ENCODE measurements at places on chromosomes 6 and 20.

- DNase-seq = no peak
Observed at GRCh38 chr20:53748176-53748575, 154.5 kb upstream of the ZNF217 start.

DNA sequence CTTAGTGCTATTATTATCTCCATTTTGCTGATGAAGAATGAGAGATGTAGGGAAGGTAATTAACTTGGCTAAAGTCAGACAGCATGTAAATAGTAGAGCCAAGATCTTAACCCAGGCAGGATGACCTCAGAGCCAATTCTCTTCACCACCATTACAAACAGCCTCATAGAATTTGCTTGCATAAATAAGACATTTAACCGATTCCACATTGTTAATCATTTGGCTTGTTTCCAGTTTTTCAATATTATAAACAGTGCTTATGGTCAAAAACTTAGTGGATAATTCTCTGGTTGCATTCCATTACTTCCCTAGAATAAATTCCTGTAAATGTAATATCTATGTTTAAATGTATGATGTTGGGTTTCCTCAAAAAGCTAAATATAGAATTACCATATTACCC lies 19.1 kb upstream of the PRDM1 start:
- no peak for DNase-seq

- no peak for DNase-seq
Observed at GRCh38 chr6:24931718-24932691, 3.8 kb downstream of the RIPOR2 start.

- no peak for DNase-seq
Observed at GRCh38 chr6:5094327-5094726, 9.2 kb downstream of the PPP1R3G start.

- peak; percentile 36 for DNase-seq
Observed at GRCh38 chr6:19837511-19838441, 606 bp downstream of the ID4 start.

GRCh38 chr6:41224800-41225199 lies 3.3 kb upstream of the TREML4 start:
- no peak for DNase-seq

GRCh38 chr6:105926318-105926717 lies 159.8 kb upstream of the PRDM1 start:
- DNase-seq = no peak

- peak; percentile 68 for DNase-seq
Observed at GRCh38 chr20:50992733-50993457, 30.0 kb downstream of the KCNG1 start.

GRCh38 chr6:88520445-88520844 lies 354.3 kb upstream of the CNR1 start:
- DNase-seq = no peak

- peak; percentile 19 for DNase-seq
Observed at GRCh38 chr20:15236812-15237211, 899.4 kb upstream of the FLRT3 start.

GRCh38 chr6:148438632-148439031 lies 96.0 kb downstream of the SASH1 start:
- DNase-seq = no peak

GRCh38 chr20:22437354-22437753 lies 147.0 kb downstream of the FOXA2 start:
- no peak for DNase-seq

GRCh38 chr6:142975365-142975764 lies 30.4 kb upstream of the HIVEP2 start:
- no peak for DNase-seq

- no peak for DNase-seq
Observed at GRCh38 chr6:28264834-28265401, 2.0 kb upstream of the ZSCAN26 start.

DNA sequence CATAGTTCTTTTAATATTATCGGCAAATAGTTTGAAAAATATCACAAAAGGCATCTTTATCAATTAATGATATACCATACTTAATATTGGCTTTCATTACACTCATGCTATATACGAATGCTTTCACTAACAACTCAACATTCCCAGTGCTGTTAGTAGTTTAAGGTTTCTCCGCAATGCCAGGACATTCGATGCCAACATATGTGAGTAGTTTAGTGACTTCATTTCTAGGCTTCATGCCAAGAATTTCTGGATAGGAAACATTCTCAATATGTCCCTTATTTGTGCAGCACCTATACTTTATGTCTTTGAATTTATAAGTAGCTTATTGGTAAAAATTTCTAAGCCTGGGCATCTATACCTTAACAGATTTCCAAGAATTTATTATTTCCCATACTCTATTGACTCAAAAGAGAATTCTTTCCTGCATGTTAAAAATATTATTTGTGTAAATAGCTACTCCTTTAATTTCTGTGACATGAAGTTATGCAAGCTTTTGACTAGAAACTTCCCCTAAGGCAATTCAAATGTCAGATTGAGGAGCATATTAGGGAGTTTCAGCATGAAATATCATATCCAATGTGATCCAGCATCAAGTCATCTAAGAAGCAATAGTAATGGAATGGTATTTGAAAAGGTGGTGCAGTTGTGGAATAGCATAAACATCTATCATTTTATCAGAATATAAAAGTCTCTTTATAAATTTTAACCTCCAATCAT lies 236.0 kb upstream of the STXBP5 start:
- DNase-seq = no peak

DNA sequence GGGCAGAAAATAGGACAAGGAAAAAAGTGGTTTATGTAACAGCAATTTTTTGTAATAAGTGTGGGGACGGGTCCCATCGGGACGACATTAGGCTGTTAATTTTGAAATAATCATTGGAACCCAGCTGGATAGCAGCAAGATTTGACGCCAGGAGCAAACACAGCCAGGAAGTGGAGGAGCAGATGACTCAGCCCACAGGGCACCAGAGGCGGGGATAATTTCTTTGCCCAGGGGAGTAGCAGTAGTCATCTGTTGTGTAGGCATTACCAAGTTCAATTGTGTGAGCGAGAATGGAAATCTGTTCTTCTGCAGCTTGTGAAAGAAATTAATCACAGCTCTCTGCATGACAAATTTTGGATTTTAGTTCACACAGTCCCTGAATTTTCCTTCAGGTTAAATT lies 22.6 kb upstream of the RIN2 start:
- DNase-seq = no peak

DNA sequence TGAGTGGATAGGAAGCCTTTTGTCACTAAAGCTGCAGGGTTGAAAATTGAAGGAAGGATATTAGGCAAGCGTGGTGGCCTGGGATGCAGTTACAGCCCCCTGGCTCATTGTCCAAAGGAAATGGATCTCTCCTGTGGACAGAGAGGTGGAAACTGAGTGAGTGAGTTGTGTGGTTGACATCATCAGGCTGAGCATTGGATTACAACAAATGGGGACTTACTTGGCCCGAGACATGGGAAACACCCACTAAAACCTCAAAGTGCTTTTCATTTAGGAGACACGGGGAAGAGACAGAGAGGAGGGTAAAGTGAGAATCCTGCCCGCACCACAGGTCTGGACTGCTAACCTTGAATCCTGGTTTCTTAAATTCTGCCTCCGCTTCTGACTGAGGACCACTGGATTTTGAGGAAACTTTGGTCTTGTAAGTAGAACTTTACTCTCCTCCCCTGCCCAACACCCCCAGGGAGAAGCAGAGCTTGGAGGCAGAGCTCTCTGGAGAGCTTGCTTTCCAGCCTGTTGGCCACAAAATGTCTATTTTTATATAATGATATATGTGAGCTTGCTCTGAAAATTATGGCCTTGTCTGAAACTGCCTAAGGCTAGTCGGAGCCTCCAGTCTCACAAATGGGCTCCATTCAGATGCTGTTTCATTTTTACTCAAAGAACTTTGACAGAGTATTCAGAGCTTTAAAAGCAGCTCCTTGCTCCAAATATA lies at the start of gene PKIG:
TSS of gene PKIG (plus strand) at position 269 of the 715 bp plus-strand sequence. CDS start 31,978 bp downstream, outside the sequence.
- DNase-seq = no peak

- DNase-seq = no peak
Observed at GRCh38 chr6:158839796-158840195, 20.6 kb upstream of the EZR start.

- DNase-seq = no peak
Observed at GRCh38 chr6:111450087-111450486, 32.9 kb downstream of the REV3L start.

DNA sequence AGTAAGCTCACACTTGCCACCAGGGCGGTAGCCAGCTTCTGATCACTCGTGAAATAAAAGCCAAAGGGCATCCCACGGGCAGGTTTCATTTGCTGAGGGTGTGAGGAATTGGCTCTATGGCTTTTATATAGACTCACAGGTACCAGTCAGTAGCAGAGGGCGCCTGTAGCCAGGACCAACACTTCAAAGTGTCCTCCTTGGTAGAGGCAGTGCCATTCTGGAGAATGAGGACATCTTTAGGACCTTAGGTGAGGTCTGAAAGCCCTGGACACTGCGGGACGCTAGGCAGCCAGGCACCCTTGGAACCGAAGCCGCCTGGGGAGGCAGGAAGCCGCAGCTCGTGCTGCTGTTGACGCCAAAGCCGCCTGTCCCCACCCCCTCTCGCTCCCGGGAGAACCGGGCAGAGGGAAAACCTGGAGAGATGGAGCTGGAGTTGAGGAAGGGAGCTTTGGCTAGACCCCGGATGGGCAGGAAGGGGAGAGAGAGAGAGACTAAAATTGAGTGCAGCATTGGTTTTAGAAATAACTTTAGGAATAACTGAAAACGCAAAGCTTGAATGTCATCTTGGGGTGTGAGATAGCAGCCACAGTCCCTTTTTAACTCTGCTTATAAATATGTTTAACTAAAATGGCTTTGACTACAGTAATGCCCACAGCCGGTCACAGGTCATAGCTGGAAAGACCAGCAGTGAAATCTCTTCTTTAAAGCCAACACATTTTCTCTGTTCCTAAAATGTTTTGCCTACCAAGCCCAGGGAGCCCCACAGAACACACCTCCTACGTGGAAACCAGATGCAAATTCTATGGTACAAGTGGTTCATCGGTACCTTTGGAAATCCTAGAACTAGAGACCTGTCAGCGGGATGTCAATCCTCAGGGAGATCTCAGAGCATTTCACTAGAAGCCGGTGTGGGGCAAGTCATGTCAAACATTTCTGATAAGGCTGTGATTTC lies 128.5 kb upstream of the CDYL start:
- DNase-seq = peak; percentile 84

DNA sequence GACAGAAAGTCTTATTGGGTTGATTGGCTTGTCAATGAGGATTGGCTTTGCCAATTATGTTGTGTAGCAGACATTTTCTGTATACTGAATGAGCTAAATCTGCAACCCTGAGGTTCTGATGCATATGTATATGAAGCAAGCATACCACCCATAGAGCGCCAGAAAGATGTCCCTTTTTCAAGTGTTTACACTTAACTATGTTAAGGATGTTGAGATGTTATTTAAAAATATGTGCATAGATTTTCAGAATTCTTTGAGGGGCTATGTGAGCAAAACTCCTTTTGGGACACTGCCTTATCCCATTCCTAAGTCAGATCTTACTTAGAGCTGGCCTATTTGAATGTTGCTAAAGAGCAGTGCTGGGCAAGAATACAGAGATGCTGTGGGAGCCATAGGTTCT lies 1.9 kb downstream of the AIG1 start:
- no peak for DNase-seq

GRCh38 chr20:35015863-35016193 lies 60.2 kb downstream of the MYH7B start:
- no peak for DNase-seq

DNA sequence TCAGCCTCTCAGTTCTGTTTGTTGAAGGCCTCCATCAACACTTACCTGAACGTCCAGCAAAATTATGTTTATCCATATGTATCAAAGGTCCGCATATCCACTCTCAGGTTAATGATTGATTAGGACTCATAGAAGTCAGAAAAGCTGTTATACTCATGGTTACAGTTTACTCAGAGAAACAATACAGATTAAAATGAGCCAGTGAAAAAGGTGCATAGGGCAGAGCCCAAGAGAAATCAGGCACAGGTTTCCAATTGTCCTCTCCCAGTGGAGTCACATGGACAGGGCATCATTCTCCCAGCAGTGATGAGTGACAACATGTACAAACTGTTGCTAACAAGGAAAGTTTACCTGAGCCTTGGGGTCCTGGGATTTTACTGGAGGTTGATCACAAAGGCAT lies 36.2 kb downstream of the THEMIS start:
- no peak for DNase-seq

- no peak for DNase-seq
Observed at GRCh38 chr6:3137057-3137777, 18.7 kb downstream of the BPHL start.

- DNase-seq = no peak
Observed at GRCh38 chr6:44022671-44023352, 104.4 kb downstream of the MRPL14 start.
